ENCODE measurements at places on chromosomes 12 and 14. TPM values are rescaled to one million over a fixed set of nuclear protein-coding genes. Genes with fewer than 3 reads are reported as not detected.

The RBM19 gene
- 27.7 TPM for total RNA-seq

The FBLN5 gene
- total RNA-seq = 215 TPM

The RNF212B gene
- total RNA-seq = not detected

The LRP1-AS gene
- not detected for total RNA-seq

The OTX2 gene
- total RNA-seq = not detected

The PKP2 gene
- not detected for total RNA-seq
